ENCODE measurements at places on chromosomes 1 and 21.

DNA sequence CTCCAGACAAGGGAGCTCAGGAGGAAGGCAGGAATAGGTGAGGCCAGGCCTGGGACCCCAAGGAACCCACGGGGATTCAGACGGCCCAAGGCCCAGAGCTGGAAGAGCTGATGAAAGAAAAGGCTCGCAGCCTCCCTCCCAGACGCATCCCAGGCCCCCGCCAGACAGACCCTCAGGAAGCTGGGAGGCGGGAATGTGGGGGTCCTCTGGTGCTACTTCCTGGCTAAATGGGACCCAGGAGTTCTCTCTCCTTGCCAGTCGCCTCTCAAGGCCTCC lies 430 bp downstream of the FBXO2 start:
- no peak for DNase-seq

- DNase-seq = no peak
Measured at GRCh38 chr1:184362876-184363275, 24.0 kb upstream of the C1orf21 start.

GRCh38 chr1:45924736-45925135 lies 121.3 kb downstream of the MAST2 start:
- no peak for DNase-seq

DNA sequence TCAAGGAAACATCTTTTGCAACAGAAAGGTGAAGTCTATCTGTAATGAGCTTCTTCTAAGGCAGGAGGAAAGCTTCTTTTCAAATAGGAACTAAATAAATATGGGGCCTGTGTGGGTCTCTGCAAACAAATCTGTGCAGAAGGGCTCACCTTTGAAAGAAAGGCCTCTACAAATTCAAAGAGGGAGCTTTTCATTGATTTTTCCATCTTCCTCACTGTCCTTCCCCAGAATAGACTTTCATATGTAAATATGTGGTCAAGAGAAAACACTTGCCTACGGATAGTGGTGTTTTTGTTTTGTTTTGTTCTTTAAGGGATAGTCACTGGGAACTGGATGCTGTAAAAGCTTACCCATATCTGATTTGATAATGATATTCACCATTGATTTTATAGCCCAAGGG lies 223.4 kb downstream of the DSCAM start:
- no peak for DNase-seq

DNA sequence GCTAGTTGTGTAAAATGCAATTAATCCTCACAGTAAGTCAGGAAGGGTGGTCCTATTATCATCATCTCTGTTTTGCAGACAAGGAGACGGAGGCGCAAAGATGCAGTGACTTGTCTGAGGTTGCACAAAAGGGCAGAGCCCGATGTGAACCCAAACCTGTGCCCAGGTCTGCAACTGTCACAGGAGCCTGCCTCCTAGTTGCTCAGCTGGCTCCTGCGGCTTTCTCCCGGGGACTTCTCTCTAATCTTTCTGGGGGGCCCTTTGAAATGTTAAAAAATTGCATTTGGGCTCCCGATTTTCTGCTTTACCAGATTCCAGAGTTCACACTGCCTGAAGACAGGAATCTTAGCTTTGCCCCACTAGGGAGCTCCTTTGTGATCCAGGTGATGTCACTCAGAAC lies 9.4 kb downstream of the CNR2 start:
- DNase-seq = no peak

DNA sequence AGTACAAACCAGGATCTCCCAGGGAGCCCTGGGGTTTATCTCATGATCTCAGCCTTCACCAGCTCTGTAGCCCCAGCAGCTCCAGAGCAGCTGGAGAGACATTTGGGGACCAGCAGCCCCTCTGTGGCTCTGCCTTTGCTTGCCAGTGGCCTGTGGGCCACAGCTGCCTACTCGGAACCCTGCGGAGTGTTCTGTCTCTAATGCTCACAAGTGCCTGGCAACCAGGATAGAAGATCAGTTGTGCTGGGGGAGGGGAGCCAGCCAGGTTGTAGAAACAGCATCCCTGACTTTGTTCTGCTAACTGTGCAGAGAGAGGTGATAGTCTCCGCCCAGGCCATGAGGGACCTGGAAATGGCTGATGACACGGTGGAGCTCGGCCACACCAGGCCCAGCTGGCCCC lies 50.9 kb upstream of the KCNJ15 start:
- DNase-seq = no peak

- DNase-seq = peak; percentile 55
Measured at GRCh38 chr1:206925106-206925736, 3.5 kb upstream of the FCMR start.

- no peak for DNase-seq
Measured at GRCh38 chr1:194062962-194063361, 876.5 kb upstream of the B3GALT2 start.

DNA sequence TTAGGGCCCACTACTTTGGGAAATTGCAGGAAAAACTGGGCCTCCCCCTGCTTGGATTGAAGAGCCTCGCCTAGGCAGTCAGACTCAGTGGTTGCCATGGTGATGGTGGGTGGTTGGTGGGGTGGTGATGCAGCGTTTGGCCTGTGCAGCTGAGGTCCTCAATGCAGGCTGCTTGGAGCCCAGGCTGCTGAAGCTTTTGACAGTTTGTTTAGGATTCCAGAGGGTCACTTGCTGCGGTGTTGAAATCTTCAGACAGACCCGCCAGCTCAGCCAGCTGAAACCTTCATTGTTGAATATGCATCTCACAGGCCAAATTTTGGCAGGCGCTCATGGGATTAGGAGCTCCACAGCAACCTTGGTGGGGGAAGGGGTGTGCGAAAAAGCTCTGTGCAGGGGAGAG lies 67.9 kb downstream of the CACNA1E start:
- DNase-seq = no peak

GRCh38 chr1:225228871-225229303 lies 199.0 kb downstream of the LBR start:
- DNase-seq = no peak

- DNase-seq = no peak
Measured at GRCh38 chr21:25515484-25516405, 91.5 kb downstream of the MRPL39 start.

DNA sequence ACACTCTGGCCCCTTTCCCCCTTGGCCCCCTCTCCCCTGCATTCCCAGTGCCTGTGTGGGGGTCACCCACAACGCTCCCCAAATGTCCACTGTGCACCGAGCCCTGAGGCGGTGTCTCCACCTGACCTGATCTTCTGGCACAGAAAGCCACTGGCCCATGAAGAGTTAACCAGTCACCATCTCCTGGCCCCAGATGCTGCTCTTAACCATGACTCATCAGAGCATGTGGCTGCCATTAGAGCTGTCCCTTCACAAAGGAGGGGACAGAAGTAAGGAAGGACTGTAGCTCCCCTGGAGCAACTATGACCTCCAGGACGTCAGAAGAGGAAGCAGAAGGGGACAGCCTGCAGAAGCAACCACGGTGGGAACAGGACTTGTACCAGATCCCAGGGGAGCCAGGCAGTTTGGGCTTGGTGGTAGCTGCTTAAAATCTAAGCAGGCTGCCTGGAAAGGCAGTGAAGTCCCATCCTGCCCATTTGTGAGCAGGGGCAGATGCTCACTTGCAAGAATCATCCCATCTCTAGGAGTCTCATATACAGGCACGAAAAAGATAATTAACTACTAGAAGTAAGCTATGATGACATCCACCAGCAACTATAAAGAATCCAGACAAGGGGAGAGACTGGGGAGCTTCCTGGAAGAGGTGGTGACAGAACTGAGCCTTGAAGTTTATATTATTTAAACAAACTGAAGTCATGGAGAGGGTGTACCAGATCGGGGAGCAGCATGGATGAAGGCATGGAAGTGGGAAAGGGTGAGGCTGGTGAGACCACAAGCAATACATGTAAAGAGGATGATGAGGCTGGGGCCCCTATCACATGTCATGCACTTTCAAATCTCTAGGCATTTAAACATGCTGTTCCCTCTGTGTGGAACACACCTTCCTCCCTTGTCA lies 1.1 kb upstream of the TTC39A start:
- no peak for DNase-seq

- no peak for DNase-seq
Measured at GRCh38 chr1:159248311-159248710, 43.6 kb downstream of the ACKR1 start.

DNA sequence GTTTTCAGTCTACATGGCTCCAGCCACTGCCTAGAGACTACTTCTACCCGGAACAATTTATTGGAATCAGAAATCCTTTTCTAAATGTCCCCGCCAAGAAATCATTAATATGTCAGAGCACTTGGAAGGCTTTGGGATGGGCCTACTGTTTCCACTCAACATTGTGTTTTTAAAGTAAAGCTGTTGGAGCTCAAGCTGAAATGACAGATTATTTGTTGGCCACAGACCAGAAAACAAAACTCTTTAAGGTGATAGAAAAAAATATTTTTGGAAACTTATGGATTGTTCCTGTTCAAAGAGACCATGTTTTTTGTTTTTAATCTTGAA lies 496 bp downstream of the VPS45 start:
- DNase-seq = no peak

- no peak for DNase-seq
Measured at GRCh38 chr21:42716074-42716473, 62.7 kb downstream of the PDE9A start.

DNA sequence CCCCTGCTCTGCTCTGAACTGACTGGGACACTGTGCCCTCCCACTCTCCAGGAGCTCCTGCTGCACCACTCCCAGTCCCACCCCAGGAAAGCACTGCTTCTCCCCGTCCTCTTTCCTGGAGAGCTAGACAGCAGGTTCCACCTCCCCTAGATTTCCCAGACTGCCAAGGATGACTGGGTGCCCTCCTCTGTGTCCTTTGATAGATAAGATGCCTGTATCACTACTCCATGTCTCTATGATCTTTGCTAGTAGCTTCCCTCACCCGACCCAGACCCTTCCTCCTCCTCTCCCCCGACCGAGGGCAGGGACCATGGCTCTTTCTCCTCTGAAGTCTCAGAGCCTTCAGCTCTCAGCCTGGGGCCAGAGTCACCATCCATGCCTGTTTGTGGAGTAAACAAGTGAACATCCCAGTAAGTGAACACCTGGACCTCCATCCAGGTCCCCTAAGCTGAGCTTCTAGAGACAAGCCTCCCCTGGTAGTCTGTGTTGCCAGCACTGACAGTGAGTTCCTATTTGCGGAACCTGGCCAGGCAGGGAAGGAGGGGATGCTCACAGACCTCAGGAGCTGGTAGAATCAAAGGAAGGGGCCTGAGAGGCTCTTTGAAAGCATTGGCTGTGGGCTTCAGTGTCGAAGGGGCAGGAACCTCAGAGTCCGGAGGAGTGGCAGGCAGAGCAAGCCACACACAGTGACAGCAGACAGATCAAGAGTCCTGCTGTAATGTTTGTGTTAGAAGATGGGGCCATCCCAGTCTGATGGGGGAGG lies 104.0 kb downstream of the PAX7 start:
- no peak for DNase-seq

- no peak for DNase-seq
Measured at GRCh38 chr1:240093120-240093961, 1.7 kb downstream of the FMN2 start.

GRCh38 chr1:8021676-8022266 lies 4.3 kb downstream of the ERRFI1 start:
- no peak for DNase-seq

GRCh38 chr1:33640114-33640660 lies 167.7 kb downstream of the ZSCAN20 start:
- DNase-seq = no peak

- DNase-seq = no peak
Measured at GRCh38 chr1:18931730-18932129, 24.7 kb downstream of the IFFO2 start.

DNA sequence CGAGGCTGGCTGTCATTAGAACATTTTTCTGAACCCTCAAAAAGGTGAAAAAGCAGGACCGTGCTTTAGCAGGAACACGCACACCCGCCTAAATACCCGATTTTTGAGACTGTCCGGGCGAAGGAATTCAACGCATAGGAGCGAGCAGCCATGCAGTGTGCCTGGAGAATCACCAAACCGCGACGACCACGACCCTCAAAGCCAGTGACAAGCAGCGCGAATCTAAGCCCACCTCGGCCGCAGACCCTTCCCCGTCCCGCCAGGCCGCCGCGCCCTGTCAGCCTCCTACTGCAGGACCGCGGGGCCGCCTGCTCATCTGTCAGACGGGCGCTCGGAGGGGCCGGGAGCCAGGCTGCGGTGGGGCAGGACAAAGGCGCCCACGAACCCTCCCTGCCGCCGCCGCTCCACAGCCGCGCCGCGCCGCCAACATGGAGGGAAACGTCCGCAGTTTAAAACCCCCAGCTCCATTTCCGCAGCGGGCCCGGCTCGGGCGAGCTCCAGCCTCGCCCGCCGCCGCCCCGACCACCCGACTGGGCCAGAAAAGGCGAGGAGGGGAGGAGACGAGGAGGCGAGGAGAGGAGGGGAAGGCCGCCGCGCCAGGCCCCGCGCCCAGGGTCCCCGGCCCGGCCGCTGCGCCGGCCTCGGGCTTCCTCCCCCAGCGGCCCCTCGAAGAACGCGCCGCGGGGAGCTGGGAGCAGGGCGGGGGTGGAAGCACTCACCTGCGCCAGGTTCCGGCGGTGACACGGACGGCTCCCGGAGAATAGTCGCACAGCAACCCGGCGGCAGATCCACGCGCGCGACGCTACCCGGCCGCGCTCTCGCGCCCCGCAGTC lies at the start of gene LBR:
Gene LBR, minus strand, starts transcription at position 804 of the 833 bp plus-strand sequence. CDS start 3,963 bp downstream, outside the sequence.
- no peak for DNase-seq

DNA sequence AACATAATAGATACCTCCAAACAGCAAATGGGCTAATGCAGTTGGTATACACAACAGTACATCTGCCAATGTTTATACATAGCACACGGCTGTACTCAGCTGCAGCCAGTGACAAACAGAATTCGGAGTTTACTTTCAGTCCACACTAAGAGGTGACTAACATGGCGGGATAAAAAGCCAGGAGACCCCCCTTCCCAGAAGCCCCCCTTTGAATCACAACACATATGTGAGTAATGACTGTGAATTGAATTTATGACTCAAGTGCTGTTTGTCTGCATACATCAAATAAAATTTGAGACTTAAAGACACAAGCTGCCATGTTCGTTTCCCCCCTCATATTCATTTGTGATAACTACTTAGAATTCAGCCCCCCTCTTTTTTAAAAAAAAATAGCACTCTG lies 113.2 kb downstream of the RUNX1 start:
- no peak for DNase-seq

DNA sequence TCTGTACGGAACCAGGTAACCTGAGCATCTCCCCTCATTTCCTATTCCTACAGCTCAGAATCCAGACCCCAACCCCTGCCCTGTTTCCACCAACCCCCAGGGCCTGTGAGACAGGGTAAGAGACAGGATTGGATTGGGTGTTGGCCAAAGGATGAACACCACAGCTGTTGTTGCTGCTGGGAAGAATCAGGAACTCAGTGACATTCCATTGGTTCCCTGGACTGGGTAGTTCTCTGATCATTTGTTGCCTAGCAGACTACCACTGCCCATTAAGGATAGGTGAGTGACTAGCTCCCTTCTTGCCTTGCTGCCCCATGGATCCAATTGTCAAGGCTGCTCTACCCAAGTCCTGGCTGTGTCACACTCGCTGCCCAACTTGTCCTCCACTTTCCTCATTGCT lies 10.0 kb downstream of the NCSTN start:
- no peak for DNase-seq

DNA sequence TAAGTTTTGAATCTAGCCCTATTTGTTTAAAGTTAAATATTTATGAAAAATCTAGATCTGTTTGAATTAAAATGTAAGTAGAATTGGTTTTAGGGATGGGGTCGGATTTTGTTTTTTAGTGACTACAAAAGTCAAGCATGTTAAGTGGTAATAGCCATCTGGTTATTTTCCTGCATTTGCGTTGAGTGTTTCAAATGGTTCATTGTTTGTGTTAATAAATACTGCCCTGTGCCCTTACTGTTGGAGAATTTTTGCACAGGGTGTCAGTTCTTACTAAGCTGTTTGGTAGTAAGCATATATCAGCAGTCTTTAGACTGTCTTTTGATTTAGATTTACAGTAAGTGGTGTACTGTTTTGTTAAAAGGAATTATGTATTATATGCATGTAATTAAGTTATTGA lies 46.1 kb upstream of the TARS2 start:
- DNase-seq = no peak

GRCh38 chr1:159938211-159938852 lies 7.1 kb downstream of the IGSF9 start:
- DNase-seq = no peak

Measured in stimulated activated CD8-positive, alpha-beta memory T cell treated with anti-CD3 and anti-CD28 coated beads, Interleukin-12 subunit alpha, Interleukin-12 subunit beta, amount 100 ng/mL, for 4 hours (primary cell).